ENCODE measurements at places on chromosomes 3 and 15. TPM values are rescaled to one million over a fixed set of nuclear protein-coding genes. Genes with fewer than 3 reads are reported as not detected.

The SMAD3 gene
- total RNA-seq = 22.3 TPM

GRCh38 chr3:126481808-126482502 lies 6.3 kb upstream of the ZXDC start:
- H3K36me3 ChIP-seq = no peaks in the 10 kb centered on the region
- DNase-seq = no peak
- H3K4me1 ChIP-seq = peaks cover 9% of the 10 kb centered on the region
- H3K4me3 ChIP-seq = no peak overlapping the region
- no peaks in the 10 kb centered on the region for H3K27me3 ChIP-seq
- H3K27ac ChIP-seq = no peak overlapping the region

- no peaks in the 10 kb centered on the region for H3K4me1 ChIP-seq
- no peak overlapping the region for H3K27ac ChIP-seq
- H3K27me3 ChIP-seq = peaks cover 5% of the 10 kb centered on the region
- no peaks in the 10 kb centered on the region for H3K36me3 ChIP-seq
These were observed 18.6 kb downstream of the TMEM266 start for GRCh38 chr15:76078285-76078877.

GRCh38 chr3:108283006-108283405 lies 13.3 kb upstream of the HHLA2 start:
- H3K4me3 ChIP-seq = no peak overlapping the region
- peaks cover 2% of the 10 kb centered on the region for H3K27me3 ChIP-seq
- no peak overlapping the region for H3K27ac ChIP-seq
- no peak for DNase-seq

DNA sequence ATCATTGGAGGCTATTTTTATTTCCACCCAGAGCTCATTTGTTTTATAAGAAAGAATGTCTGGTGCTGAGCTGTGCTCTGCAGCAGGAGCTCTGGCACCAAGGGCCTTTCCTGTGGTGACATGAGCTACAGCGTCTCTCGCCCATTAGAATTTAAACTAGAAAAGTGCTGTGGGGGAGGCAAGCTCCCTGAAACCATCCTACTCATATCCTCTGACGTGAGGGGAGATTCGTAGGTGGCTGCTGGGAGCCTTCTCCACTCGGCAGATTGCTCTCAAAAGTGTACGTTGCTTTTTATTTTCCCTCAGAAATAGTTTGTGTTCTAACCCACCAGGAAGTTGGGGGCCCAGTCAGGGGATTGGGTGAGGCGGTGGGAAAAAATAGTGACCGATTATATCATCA lies 76.3 kb upstream of the ARHGEF3 start:
- DNase-seq = peak; percentile 86
- no peaks in the 10 kb centered on the region for H3K27me3 ChIP-seq
- H3K4me3 ChIP-seq = peak overlapping the region; percentile 64
- H3K4me1 ChIP-seq = peaks cover 88% of the 10 kb centered on the region

DNA sequence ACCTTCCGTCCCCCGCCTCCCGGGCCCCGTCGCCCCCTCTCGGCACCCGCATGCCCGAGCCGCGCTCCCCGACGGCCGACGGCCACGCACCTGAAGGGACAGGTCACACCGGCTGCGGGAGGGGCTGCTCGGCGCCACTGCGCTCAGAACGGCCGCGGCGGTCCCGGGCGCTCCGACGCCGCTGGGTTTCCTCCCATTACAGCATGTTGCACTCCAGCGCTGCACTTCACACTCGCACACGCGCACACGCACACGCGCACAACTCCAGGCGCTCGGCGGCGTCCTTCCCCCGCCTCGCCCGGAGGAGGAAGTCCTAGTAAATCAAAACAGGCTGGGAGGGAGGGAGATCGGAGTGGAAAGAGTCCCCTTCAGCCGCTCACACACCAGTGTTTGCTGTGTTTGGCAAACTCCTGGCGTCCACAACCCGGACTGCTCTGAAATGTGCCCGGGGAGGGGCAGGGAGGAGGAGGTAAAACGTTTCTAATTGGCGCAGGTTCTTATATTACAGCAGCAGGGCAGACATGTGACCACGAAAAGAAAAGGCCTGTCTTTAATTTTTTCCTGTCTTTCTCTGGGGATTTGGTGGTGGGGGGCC lies 76.7 kb upstream of the VGLL4 start:
- peaks cover 15% of the 10 kb centered on the region for H3K27me3 ChIP-seq
- H3K4me3 ChIP-seq = peak overlapping the region; percentile 76
- H3K27ac ChIP-seq = peak overlapping the region; percentile 55
- H3K4me1 ChIP-seq = peaks cover 16% of the 10 kb centered on the region
- no peaks in the 10 kb centered on the region for H3K36me3 ChIP-seq

GRCh38 chr3:48047841-48048464 lies 31.7 kb upstream of the MAP4 start:
- H3K36me3 ChIP-seq = peaks cover 28% of the 10 kb centered on the region
- H3K4me1 ChIP-seq = peaks cover 8% of the 10 kb centered on the region
- H3K27me3 ChIP-seq = no peaks in the 10 kb centered on the region

The PCLAF gene
- total RNA-seq = 109 TPM

The HMCES gene
- total RNA-seq = 54.5 TPM

The GPR149 gene
- not detected for total RNA-seq

The XCR1 gene
- not detected for total RNA-seq

DNA sequence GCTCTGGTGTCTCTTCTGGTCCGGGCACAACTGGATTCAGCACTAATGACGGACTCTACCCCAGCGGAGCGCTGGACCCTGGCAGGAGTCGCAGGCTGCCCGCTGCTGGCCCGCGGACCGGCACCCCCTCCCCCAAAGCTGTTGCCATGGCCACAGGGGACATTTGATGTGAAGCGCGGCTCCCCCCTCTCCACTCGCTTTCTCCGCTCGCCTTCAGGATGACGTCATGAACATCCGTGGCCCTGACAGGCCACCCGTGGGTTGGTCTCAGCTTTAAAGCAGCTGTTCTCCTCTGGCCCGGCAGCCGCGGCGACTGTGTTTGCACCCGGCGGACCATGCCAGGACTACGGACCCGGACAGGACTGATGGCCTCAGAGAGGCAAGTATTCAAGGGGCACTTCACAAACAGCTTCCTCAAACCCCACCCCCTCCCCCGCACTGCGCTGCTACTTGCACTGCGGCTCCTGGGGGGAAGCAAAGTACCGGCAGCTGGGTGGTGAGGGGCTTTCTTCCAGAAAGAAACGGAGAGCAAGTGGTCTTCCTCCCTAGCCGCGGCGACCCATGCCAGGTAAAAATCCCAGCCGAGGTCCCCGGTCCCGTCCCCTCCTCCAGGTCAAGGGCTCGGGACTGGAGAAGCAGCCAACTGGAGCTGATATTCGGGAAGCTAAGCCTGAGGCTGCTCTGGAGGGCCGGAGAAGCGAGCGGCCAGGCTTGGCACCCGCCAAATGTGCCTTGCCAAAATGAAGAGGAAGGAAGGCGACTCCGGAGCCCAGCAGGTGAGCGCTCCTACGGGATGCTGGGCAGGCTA lies 16.6 kb upstream of the AEN start:
- no peaks in the 10 kb centered on the region for H3K36me3 ChIP-seq
- DNase-seq = no peak
- H3K4me3 ChIP-seq = peak overlapping the region; percentile 20
- H3K27ac ChIP-seq = no peak overlapping the region
- H3K27me3 ChIP-seq = peaks cover 55% of the 10 kb centered on the region

DNA sequence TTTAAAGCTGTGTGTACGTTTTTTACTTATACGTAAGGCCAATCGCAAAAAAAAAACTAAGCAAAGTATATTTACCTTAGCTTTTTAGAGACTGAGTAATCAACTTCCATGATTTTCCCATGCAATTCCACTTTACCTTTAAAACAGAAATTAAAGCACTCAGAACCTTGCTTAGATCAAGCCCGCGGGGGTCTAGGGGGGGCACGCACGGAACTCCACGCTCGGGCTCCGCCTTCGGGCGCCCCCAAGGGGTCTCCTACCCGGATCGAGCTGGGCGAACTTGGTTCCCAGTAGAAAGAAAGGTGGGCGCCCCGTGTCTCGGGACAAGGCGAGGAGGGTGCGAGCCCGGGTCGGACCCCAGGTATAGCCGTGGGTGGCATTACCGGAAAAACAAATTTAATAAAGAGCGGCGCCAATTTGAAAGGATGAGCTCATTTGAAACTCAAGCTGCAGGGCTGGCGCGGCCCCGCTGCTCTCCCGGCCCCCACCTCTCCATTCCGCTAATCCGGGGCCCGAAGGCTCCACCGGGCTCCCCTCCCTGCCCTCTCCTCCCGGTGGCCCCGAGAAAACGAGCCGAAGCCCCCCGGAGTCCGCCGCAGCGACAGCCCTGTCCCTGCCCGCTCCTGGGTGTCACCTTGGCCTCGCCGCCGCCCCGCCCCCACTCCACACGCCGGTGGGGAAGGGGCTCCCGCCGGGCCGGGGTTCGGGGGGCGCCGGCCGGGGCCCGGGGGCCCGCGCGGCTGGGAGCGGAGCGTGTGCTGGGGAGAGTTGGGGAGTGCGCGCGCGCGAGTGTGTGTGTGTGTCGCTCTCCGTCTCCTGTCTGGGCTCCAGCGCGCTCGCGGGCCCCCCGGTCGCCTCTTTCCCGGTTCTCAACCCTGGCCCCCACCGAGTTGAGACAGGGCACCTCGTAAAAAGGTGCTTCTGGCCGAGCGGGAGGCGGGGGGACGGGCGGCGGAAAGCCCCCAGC lies 1.5 kb downstream of the IGF2BP2 start:
- H3K27me3 ChIP-seq = peaks cover 61% of the 10 kb centered on the region
- DNase-seq = peak; percentile 37
- H3K4me3 ChIP-seq = peak overlapping the region; percentile 66
- no peaks in the 10 kb centered on the region for H3K36me3 ChIP-seq

- H3K27ac ChIP-seq = peak within 1 kb of the TSS; percentile 92
- peaks cover 42% of the 10 kb centered on the region for H3K4me1 ChIP-seq
- peak; percentile 78 for DNase-seq
- H3K36me3 ChIP-seq = peaks cover 2% of the 10 kb centered on the region
These were observed at the start of gene GCHFR for GRCh38 chr15:40763801-40764628. Gene GCHFR (plus strand): TSS chr15:40764068. CDS start chr15:40764181, 113 bp downstream.

The UPK1B gene
- not detected for total RNA-seq

DNA sequence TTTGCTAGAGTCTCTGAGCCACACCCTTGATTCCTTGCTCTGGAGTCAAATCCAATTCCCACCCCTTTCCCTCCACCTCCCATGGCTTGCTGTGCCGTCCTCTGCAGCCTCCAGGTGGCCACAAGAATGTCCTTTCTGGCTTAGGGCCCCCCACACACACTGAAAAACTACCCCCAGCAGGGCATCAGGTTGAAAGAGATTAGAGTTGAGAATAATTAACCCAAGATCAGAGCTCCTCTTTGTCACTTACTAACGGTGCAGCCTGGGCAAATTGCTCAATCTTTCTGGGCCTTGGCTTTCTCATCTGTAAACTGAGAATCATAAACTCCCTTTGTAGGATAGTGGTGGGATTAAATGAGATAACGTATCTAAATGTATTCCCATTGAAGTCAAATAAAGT lies 78.5 kb downstream of the MRPL46 start:
- H3K27me3 ChIP-seq = peaks cover 4% of the 10 kb centered on the region
- no peak overlapping the region for H3K4me3 ChIP-seq
- no peak for DNase-seq
- H3K36me3 ChIP-seq = no peaks in the 10 kb centered on the region

DNA sequence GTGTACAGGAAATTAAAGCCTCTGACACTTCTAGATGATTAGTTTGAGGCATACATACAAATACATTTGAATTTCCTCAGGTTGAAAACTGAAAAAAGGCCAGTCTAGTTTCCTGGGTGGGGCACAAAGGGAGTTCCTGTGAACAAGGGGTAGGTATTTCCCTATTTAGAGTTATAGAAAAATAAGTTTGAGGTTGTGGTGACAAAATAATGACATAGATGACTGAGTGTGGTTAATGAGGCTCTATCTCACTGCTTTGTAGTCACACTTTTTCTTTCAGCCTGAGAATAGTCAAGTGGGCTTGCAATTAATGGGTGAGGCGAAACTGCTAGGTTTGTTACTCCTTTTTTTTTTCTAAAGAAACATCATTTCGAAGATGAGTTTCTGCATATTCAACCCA lies 4.3 kb downstream of the SLCO3A1 start:
- peaks cover 60% of the 10 kb centered on the region for H3K4me1 ChIP-seq
- peak overlapping the region; percentile 64 for H3K27ac ChIP-seq
- DNase-seq = peak; percentile 55

The FAM81A gene
- 1.2 TPM for total RNA-seq

DNA sequence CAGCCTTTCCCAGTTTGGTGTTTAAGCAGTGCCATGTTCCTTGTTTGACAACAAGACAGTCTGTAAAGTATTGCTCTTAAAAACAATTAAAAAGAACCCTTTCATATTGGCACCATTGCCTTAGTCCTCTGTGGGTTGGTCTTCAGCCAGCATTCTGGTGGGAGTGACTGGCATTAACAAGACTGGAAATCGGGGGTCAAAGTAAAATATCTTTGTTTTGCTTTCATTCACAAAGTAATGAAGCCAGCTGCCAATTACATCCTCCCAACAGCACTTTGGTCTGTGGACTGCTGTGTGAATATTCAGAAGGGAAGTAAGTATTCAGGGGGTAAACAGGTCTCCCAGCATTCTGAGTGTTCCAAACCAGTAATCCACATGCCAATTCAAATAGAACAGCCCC lies 8.3 kb upstream of the VILL start:
- no peaks in the 10 kb centered on the region for H3K27me3 ChIP-seq
- no peaks in the 10 kb centered on the region for H3K36me3 ChIP-seq
- H3K27ac ChIP-seq = no peak overlapping the region
- no peak overlapping the region for H3K4me3 ChIP-seq
- H3K4me1 ChIP-seq = peaks cover 3% of the 10 kb centered on the region

Measured in activated CD8-positive, alpha-beta T cell treated with anti-CD3 and anti-CD28 coated beads for 36 hours (primary cell).